Stimulated activated memory B cell treated with anti-CD40 and anti-IgM and Interleukin-4, amounts not matched to agents 10 μg/mL and 1 μg/mL and 100 μg/mL, for 72 hours (primary cell): ENCODE measurements at places on chromosomes 7 and 10.

GRCh38 chr7:98341106-98341505 lies 59.6 kb downstream of the BRI3 start:
- ATAC-seq: no peak

GRCh38 chr7:142454862-142455261 lies 197.0 kb upstream of the PRSS58 start:
- ATAC-seq: no peak

- ATAC-seq: no peak
Measured at GRCh38 chr10:34835908-34836508, 20.9 kb upstream of the PARD3 start.

DNA sequence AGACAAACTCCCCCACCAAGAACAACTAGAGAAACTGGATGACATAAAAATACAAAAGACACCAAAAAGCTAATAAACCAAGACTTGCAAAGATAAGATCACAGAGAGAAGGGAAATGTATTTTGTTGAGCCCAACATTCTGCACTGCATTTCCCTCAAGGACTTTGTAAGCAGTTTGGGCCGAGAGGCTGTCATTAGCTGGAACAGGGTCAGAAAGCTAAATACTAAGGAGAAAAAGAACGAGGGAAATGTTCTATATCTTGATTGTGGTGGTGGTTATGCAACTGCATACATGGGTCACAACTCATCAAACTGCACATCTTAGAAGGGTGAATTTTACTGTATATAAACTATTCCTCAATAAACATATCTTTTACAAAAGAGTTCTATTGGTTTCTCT lies 315.0 kb downstream of the IPMK start:
- ATAC-seq: no peak

DNA sequence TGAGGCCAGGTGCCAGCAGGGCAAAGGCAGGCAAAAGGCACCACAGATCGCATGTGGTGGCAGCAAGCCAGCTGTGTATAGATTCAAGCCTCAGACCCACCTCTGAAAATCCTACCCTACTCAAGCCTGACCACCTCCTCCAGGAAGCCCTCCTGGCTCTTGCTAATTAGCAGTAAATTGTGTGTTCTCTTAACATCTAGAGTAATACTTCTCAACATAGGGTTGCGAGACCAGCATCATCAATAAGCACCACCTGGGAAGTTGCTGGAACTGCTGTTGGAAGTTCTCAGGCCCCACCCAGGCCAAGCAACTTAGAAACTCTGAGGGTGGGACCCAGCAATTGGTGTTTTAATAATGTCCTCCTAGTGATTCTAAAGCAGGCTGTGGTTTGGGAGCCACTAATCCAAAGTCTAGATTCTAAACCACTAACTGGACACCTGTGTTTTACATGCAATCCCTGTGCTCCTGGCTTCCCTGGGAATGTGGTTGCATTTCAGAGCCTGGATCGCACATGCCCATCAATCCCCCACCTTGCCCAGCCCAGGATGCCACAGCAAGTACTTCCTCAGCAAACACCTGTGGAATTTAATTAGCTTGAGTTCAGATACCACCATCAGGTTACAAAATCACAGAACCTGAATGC lies 46.2 kb downstream of the KCNMA1 start:
- no peak for ATAC-seq

- ATAC-seq: no peak
Measured at GRCh38 chr7:139072796-139073195, 36.7 kb downstream of the ZC3HAV1 start.

GRCh38 chr10:24355056-24355688 lies 146.2 kb downstream of the KIAA1217 start:
- ATAC-seq: no peak

- ATAC-seq: no peak
Measured at GRCh38 chr10:83543691-83544462, 595.4 kb upstream of the GHITM start.

DNA sequence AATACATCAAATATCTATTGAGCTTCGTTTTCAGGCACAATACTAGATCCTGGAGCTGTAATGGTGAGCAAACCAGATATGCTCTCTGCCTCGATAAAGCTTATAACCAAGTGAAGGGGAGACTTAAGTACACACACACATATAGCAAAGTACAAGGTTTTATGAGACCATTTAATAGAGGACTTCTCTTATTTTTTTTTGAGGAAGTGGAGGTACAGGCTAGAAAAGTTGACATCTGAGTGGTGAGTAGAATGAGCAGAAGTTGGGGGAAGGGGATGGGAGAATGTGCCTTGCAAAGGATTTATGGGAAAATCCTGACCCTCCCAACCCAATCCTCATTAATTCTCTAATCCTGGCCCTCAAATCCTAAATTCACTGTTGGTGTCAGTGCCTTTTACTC lies 7.7 kb downstream of the CCDC136 start:
- no peak for ATAC-seq

DNA sequence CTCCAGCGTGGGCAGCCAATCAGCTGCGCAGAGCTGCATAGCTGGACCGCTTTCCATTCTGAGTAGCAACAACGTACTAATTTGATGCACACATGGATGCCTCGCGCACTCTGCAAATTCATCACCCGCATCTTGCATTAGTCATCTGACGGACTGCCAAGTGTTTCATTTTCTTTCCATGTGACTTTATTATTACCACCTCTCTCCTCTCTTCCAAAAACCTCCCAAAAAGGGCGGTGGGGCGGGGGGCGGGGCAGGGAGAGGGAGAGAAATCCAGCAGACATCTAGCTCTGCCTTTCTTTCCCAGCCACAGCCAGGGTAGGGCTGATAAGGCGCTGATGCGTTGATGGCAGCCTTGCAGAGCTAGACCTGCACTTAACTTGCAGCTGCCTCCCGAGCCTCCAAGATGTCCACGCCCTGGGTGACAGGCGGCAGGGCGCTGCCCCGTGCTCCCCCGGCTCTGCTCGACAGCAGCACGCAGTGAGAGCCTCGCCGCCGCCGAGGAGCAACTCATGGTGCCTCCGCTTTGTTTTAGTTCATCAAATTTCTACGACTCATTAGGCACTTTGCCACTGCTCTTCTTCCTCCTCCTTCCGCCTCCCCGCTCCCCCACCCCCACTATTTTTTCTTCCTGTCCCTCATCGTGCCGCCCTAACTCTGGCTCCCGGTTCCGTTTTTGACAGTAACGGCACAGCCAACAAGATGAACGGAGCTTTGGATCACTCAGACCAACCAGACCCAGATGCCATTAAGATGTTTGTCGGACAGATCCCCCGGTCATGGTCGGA lies 147.3 kb downstream of the CELF2 start:
- ATAC-seq: peak; percentile 64

DNA sequence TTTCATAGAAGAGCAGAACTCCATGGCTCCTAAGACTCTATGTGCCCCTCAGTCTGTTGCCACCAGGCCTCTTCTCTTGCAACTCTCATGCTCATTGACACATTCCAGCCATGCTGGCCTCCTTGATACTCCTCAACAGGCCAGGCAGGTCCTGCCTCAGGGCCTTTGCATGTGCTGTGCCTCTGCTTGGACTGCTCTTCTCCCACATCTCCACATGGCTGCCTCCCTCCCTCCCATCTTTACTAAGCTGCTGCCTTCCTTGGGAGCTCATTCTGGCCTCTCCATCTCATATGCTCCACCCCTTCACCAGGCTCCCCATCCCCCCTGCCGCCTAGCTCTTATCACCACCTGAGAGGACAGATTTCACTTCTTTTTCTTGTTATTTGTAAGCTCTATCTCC lies 103.8 kb upstream of the GPR26 start:
- no peak for ATAC-seq

DNA sequence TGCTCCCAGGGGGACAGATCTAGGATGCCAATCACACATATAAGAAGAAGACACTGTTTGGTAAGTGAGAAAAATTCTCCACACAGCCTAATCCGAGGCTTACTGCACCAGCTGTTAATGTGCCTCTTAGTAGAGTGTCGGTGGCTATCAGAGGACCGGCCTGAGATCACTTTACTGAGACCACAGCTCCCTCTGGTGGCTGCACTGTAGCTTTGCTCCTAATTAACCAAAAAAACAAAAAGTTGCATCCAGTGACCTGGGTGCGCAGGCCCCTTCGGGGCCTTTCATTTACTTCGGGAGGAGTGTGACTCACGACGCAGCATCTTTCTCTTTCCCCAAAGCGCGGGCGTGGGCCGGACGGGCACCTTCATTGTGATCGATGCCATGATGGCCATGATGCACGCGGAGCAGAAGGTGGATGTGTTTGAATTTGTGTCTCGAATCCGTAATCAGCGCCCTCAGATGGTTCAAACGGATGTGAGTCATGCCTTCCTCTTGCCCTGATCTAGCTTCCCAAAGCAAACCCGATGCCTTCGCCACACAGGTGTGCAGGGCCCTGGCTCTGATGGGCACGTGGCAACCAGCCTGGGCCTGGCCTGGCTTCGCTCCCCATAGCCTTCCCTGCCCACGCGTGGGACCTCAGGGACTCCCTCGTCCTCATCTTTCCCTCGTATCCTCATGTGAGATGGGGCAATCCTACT lies 56.7 kb downstream of the MKI67 start:
- peak; percentile 32 for ATAC-seq

GRCh38 chr7:51138123-51139085 lies 178.2 kb downstream of the COBL start:
- ATAC-seq: no peak

GRCh38 chr7:92557808-92558362 lies 29.3 kb downstream of the RBM48 start:
- ATAC-seq: no peak

GRCh38 chr7:80588591-80588990 lies 49.9 kb upstream of the CD36 start:
- no peak for ATAC-seq
